ENCODE measurements at places on chromosomes 11 and 22.
A peak's percentile ranks its signal among the peaks of the same experiment; 100 is the strongest.

DNA sequence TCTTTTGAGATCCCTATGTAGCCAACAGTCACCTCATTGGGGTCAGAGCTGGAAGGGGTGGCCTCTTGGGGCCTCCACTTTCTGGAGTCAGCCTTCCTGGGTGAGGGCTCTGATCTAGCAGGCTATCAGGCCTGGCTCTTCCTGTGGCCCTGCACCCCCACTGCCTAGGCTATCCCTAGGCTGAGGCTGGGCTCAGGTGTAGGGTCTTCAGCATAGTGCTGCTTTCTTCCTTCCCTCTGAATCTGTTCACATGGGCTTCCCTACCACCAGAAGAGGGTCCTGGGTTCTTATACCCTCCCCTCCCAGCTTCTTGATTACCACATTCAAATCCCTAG is 456 bp upstream of the SPI1 start:
- DNase-seq, result no peak

- no peak for DNase-seq
These were observed 317 bp downstream of the BDNF start for GRCh38 chr11:27699926-27700350.

DNA sequence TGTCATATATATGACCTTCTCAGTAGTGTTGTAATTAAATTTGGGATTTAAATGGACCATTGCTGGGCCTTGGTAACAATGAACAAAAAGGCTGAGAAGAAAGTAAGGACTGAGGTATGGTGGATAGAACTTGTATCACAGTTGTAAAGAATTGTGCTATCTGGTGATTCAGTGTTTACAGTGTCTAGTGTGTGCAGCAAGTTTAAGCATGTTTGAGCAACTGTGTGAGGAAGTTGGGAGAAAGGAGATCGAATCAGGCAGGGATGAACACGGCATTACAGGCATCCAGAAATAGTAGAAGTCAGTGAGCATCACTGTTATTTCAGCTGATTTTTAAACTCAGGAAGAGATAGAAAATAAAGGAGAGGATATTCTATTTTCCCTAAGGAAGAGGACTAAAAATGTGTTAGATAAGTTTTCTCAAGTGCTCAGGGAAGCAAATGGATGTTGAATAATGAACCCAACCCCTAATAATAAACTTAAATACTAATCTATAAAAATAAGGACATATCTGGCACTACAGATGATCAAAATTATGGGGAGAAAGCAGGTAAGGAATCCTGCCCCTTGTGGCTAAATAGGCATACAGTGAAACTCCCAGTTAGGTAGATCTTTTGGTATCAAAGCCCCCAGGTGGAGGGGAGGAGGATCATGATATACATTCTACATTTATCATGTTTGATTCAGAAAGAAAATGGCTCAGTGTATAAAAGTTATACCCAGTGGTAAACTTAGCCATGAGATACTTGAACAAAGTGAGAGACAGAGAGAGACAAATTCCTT is 361.0 kb upstream of the ANO3 start:
- no peak for DNase-seq

GRCh38 chr22:26900787-26901186 is 243.4 kb downstream of the MIAT start:
- DNase-seq, result no peak

DNA sequence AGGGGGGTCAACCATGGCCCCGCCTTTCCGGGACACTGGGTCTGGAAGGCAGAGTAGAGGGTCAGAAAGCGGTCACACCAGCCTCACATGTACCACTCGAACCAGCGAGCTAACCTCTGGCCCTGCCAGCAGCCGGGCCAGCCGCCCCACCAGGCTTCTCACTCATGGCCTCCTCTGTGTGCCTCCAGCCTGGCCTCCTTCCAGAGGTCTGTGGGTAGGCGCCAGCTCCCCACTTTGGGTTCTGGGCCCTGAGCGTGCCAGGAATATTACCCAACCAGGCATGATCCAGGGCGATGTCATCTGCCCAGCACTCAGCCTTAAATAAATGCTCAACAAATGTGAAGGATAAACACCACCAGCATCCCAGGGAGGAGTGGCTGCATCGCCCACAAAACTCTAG is 5.8 kb downstream of the SCUBE1 start:
- DNase-seq, result no peak

DNA sequence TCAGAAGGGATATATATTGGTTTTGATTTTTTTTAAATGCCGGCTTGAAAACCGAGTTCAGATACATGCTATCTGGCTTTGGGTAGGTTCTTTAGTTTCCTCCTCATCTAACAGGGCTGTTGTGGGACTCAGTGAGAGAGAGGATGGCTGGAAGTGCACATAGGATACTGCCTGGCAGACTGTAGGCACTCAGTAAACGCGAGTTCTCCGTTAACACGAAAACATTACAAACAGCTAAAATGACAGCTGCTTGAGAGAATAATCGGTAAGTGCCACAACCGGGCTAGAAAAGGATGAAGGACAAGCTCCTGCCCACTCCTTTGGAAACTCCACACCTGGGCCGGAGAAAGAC is 369 bp downstream of the XRRA1 start:
- no peak for DNase-seq

GRCh38 chr22:29060251-29060869 is 1.3 kb downstream of the C22orf31 start:
- no peak for DNase-seq

DNA sequence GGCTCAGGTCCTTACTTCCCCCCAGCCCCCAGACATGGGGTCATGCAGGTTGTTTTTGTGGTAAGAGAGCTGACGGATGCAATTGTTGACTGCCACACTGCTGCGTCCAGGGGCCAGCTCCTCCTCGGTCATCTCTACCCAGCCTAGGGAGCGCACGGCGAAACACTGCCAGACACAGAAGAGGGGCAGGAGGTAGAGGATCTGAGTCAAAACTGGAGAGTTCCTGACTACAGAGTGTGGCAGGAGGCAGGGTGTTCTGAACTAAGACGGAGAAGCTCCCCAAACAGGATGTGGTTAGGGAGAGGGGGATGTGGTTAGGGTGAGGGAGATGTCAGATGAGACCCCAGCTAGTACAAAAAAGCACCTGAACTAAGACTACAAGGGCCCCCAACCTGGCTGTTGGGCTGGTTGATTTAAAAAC is 12.3 kb downstream of the SMPD1 start:
- no peak for DNase-seq

DNA sequence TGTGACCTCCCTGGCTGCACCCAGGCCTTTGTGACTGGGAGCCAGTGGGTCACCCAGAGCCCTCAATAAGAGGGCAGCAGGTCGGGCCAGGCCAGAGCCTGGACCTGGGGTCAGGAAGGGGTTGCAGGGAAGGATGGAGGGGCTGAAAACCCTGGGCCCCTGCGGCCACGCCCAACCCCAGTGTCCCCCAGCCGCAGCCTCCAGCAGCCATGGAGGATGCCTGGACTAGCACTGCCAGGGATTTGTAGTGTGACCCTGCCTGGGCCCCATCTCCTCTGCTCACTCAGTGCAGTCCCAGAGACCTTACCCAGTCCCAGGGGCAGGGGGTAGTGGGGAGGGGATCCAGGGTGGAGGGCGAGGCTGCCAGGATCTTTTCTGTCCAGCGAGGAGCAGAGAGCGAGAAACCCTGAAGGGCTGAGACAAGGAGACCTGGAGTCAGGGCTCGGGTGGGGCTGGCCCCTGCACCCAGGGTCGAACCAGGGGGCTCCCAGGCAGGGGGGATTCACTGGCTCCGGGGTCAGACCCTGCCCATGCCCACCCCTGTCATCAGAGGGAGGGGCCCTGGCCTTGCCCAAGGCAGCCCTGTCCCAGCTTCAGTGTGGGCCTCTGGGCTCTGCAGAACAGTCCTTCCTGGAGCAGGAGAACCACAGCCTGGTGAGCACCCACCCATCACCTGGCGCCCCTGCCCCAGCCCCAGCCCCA is 187.5 kb downstream of the IGLL1 start:
- DNase-seq, result no peak

- no peak for DNase-seq
These were observed 18.8 kb downstream of the CSNK1E start for GRCh38 chr22:38298312-38299005.

- DNase-seq, result peak; percentile 67
These were observed 9.4 kb downstream of the DPP3 start for GRCh38 chr11:66489636-66490035.

DNA sequence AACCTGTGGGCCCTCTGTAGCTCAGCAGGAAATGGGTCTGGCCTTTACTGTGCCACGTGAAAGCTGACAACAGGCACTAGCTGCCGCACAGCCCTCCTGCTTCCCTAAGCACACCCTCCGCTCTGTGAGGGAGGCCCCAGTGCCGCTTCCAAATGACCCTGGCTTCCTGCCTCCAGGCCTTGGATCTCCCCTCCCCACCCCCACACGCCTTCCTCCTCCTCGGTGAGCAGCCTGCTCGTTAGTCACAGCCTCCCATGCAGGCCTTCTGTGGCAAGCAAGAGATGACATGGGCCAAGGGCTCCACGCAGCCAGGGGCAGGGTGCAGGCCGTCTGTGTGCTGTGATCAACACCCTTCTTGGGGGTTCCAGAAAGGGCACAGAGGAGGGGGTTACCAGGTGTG is 15.3 kb upstream of the RASL10A start:
- no peak for DNase-seq

DNA sequence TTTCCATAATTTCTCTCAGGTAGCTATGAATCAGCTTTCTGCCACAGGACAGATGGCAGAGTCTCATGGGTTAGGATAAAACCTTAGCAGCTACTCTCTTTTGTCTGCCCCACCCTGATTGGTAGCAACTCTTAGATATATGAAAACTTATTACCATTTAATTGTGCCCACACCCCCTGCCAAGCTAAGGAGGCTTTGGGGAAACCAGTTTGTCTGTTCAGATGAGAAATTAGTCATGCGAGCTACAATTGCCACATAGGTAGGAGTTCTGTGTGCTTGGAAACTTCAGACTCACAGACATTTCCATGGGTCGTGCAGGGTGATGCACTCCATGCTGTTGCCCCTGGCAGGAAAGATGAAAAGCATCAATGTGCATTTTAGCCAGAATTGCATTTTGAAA is 39.9 kb downstream of the CD44 start:
- no peak for DNase-seq

GRCh38 chr11:128827191-128827893 is 39.8 kb downstream of the KCNJ1 start:
- no peak for DNase-seq

DNA sequence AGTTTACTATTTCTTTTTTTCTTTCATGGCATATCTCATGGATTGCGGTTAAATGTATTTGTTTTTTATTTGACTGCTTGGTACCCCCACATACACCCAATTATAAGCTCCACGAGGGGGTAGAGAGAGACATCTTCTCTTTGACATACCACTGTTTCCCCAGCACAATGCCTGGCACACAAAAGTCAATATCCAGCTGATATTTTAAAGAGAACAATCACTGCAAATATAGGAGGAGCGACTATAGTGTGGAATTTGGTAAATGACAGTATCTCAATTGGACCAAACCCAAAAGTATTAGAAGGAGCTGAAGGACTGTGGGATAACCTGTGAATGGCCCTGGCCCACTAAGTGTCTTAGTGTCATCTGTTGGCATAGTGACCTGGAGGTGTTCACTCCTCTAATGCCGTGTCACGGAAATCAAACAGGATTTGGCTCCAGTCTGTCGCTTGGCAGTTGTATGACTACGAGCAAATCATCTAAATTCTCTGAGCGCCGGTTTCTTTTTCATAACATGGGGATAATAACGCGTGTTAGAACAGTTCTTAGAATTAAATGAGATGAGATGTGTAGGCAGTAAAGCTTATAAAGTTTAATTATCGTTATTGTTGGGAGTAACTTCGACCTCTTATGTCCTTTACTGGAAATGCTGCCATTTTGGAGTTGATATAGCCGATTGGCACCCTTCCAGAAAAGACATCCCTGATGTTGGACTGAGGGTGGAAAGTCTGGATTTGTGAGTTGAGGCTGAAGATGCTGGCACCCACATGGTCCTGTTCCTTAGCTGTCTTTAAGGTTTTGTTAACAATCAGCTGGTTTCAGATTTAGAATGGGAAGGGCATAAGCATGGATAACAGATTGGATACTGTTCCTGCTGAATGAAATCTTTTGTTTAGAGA is 144.5 kb downstream of the DBX1 start:
- DNase-seq, result no peak

DNA sequence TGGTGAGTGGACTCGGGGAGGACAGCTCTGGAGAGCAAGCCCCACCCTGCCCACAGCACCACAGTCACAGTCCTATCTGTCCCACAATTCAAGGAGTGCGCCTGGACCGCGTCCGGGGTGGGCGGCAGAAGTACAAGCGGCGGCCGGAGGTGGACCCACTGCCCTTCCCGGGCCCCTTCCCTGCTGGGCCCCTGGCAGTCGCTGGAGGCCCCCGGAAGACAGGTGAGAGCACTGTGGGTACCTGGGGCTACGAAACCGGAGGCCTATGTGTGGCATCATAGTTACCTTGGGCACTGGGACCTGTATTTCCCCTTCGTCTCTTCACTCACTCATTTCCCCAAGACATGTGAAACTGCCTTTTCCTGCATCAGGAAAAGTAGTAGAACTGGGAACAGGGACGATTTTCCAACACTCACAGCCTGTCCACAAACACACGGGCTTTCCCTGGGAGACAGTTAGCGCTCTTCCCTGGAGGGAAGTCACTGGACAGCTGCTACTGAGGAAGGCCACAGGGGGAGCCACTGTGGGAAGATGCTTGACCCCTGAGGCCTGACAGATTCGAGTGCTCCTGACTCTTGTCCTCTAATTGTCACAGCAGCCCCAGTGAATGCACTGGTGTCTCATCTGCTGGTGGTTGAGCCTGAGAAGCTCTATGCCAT is 3.1 kb downstream of the TRMT112 start:
- no peak for DNase-seq

DNA sequence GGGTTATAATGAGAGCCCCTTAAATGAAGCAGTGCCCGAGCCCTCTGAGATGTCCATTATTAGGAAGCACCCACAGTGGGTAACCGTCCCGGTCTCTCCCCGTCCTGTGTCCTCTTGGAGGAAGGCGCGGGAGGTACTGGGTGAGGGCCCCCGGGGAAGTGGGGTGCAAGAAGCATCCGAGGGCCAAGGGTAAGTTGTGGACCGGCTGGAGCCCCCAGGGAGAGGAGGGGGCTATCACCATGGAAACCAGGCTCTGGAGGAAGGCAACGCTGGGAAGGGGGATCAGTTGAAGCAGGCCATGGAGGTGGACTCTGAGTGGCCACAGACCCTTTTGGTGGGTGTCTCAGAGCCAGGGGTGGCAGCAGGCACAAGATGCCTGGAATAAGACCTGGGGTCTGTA is 173.6 kb downstream of the ST3GAL4 start:
- DNase-seq, result no peak

DNA sequence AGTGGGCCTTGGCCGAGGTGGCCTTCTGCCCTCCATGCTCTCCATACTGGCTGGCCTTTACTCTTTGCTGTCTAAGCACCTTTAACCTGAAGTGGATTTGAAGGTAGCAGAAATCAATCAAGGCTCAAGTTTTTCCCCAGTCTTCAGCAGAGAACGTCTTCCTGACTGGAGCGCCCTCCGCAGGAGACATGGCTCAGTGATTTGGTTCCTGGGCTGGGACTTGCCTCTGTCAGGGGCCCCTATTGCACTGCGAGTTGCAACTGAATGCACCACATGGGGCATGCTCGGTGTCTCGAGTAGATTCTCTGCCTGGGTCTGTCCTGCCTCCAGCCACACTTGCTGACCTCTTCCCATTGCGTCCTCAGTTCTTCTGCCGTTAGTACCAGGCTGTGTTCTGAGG is 79.6 kb downstream of the BMAL1 start:
- DNase-seq, result no peak

Measured in NCI-H2171 (cell line).